ENCODE measurements at places on chromosomes 7 and 10.

DNA sequence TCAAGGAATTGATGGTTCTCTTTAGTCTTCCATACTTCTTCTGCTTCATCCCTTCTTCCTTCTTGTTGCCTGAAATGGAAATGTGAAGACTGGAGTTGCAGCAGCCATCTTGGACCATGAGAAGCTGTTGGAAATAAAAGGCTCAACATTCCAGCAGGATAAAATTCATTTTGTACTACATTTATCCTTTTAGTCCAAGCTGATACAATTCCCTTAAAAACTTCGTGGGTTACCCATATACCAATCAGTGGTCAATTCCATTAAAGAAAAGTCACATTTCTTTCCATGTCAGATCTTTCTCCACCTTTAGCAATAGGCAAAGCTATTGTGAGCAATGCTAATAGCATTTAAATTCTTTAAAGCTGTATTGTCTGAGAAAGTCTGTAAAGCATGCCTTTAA, 141.3 kb upstream of the LYZL2 start:
- DNase-seq: no peak

GRCh38 chr7:78959477-78959876, 494.0 kb downstream of the MAGI2 start:
- no peak for DNase-seq

DNA sequence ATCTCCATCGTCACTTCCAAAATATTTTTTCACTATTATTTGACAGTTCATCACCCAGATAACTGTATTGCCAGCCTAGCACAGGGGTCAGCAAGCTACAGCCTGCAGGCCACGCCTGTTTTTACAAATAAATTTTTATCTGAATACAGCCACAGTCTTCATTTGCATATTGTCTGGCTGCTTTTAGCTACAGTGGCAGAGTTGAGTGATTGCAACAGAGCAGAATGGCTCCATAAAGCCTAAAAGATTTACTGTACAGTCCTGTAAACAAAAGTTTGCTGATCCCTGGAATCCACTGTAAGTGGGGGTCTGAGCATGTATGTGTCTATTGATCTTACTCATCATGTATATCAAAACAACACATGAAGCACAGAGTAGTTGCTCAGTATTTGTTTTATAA, 45.9 kb upstream of the GNAI1 start:
- no peak for DNase-seq

- DNase-seq: no peak
Observed at GRCh38 chr7:109997837-109998236, 1093.1 kb upstream of the LRRN3 start.

DNA sequence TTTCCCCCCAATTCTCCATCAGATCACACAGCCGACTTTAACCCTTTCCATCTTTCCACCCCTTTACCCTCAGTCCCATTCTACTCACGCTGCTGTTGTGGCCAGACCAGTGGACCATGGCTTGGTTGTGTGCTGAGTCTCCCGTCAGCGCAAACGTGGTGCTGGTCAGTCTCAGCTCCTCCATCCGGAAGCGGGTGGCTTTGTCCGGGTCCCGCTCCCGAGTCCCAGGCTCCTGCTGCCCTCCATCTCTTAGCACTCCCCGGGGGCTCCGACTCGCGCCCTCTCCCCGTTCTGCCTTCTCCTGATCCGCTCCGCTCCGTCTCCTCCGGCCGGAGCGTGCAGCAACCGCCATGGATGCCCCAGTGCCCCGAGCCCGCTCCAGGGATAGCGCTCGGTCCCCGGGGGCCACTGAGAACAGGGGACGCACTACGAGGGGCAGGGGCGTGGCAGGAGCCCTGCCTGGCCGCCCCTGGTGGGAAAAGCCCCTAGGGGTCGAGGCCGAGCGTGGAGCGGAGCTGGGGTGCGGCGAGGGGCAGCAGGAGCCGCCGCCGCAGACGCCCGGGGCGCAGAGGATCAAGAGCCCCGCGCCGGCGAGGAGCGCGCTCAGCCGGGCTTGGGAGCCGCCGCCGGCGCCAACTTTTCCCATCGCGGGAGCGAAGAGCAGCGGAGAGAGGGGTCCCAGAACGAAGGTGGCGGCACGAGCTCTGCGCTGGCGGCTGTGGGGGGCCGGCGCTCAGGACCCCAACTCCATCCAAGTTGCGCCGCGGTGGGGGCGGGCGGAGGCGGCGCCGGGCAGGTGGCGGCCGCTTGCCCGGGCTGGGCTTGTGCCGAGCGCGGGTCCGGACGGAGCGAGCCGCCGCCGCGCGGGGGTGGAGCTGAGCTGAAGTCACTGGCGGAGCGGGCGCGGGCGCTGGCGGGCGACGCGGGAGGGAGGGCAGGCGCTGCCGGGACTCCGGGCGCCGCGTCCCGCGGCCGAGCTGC, at the start of gene SORCS1:
Gene SORCS1 (minus strand): TSS at position 826 of the 981 bp plus-strand sequence.
- DNase-seq: no peak

DNA sequence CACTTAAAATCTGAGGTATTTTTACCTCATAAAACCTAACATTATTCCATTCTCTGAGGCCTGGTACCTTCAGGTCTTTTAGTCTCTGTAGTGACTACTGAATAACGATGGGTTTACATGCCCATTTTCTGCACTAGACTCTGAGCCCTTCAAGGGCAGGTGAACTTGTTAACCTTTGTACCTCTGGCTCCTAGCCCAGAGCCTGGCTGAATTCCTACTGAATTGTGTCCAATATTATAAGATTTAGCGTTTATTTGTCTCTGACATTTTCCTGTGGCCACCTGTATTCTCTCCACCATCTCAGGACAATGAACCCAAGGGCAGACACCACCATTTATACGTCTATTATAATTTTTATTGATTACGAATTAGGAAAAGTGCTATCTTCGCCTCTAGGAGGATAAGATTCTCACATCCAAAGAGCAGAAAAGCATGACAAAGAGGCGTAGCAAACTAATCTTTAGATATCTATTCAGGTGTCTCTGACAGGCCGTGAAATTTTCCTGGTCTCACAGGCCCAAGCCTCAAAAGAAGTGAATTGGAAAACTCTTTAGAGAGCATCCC, 27.9 kb upstream of the HNRNPH3 start:
- DNase-seq: no peak

GRCh38 chr10:89428877-89429276, 14.5 kb downstream of the IFIT5 start:
- DNase-seq: no peak

DNA sequence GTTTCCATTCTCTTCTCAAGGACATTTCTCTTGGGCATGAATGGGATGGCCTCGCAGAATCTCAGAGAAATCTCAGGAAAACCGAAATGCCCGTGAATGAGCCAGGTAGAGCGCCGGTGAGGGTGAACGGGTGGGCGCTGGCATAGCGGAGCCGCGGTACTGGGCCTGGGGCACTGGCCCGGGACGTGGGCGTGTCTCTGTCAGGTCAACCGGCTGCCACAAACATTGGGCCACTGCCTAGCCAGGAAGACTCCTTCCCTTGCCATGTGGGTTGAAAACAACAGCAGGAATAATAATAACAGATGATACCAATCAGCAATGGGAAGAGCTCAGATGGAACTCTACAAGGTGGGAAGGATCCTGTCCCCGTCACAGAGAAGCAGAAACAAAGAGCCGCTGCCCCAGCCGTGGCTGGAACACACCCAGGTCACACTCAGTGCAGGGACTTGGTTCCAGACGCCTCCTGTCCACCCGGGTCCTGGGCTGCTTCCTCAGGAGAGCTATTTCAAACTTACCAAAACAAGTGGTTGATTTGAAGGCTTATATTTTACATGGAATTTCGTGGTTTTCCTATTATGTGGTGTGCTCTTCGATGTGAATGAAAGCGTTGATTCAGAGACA, 51.1 kb upstream of the EBF3 start:
- no peak for DNase-seq

- DNase-seq: no peak
Observed at GRCh38 chr10:58431903-58432302, 46.7 kb downstream of the TFAM start.

- DNase-seq: no peak
Observed at GRCh38 chr10:103541616-103542015, 48.1 kb downstream of the NEURL1 start.

- DNase-seq: no peak
Observed at GRCh38 chr7:22911889-22912288, 89.2 kb upstream of the TOMM7 start.

DNA sequence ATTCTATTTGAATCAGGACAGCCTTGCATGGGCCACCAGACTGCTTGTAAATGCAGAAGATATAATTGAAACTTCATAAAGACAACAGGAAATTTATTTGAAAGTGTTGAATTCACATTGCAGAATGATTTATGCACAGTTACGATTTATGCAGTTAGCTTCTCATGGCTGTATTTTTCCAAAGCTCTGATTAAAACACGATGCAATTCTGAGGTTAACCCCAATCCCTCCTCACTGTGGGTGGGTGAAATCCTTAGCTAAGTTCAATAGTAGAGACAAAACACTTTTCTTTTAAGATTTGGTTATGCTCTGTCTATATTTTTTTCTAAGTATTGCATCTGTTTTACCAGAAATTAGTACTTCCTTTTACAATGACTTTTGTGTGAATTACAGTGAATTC, 728.8 kb upstream of the IGFBP3 start:
- no peak for DNase-seq

DNA sequence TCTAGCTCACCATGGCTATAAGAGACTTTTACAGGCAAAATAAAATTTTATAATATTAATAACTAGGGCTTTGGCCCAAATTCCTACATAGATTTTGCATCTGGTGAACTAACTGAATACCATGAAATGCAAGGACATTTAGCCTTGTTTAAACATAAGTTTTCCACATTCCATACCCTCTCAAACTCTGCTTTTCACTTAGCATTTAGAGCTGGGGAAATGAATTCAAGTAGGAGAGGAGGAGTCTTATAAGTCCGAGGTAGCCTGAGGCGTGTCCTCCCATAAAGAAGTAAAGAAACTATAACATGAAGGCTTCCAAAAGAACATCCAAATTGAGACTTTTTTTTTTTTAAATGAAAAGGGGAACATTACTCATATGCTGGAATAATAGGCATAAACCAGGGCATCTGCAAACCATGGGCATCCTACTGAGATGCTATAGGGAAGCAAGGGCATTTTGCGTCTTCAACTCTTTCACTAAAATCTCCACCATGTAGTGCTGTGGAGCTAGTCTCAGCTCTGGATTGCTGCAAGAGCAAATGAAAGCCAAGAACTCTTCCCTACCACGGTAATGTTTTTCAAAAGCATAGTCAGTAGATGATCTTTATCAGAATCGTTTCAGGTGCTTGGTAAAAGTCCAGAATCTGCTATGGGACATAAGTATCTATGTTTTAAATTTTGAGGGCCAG, 79.1 kb downstream of the PALS2 start:
- no peak for DNase-seq

- DNase-seq: no peak
Observed at GRCh38 chr7:112383671-112384417, 66.4 kb upstream of the IFRD1 start.

DNA sequence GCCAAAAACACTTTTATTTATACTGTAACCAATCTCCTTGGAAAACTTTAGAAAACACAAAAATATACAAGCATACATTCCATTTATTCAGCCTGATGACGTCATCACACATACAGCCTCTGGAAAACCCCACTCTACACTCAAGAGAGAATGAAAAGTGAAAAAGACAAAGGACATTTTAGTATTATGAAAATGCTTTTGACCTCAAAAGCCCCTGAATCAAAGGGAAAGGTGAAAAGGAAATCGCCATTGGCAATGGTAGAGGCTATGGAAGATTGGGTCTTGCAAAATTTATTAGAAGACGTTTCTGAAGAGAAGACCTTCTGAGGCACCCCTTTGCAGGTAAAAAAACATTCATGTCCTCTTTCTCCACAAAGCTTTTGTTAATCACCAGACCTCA, 82.9 kb upstream of the STRIP2 start:
- DNase-seq: no peak

DNA sequence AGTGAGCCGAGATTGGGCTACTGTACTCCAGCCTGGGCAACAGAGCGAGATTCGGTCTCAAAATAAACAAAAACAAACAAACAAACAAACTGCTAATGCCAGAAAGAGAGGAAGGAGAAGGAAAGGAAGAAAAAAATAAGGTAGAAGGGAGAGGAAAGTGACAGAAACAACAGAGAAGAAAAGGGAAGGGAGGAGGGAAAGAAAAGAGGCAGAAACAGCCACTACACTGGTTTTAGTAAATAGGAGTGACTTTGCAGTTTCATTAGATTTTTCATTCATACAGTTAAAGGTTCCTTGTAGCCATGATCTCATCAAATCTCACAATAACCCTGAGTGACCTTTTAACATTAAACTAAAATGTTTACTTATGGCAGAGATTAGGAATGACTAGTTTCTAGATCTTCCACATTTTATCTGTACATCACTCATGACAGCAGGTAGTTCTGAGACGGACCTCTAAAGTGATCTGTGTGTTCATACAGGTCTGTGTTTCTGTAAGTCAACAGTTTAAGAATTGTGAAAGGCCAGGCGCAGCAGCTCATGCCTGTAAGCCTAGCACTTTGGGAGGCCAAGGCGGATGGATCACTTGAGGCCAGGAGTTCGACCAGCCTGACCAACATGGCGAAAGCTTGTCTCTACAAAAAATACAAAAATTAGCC, 191.3 kb upstream of the KLF14 start:
- no peak for DNase-seq

GRCh38 chr7:604884-605531, 85.4 kb upstream of the PDGFA start:
- DNase-seq: no peak

GRCh38 chr10:75434291-75434690, 2.9 kb downstream of the LRMDA start:
- no peak for DNase-seq

DNA sequence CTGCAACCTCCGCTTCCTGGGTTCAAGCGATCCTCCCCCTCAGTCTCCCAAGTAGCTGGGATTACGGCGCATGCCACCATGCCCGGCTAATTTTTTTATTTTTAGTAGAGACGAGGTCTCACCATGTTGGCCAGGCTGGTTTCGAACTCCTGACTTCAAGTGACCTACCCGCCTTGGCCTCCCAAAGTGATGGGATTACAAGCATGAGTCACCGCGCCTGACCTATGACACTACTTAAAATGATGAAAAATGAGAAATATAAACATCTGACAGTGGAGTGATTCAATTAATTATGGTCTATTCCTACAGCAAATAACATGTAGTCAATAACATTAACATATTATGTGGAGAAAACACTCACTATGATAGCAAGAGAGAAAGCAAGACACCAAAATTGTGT, 2.2 kb downstream of the BRAT1 start:
- no peak for DNase-seq

GRCh38 chr10:129085811-129086210, 381.2 kb upstream of the MGMT start:
- no peak for DNase-seq

- DNase-seq: no peak
Observed at GRCh38 chr7:114923403-114923713, 1.5 kb downstream of the MDFIC start.

- no peak for DNase-seq
Observed at GRCh38 chr7:7934945-7935344, 33.7 kb upstream of the GLCCI1 start.

All from CD4-positive, alpha-beta T cell treated with Interleukin-6 at 100 ng/mL for 8 hours (primary cell).